Lower leg skin (tissue), 4 donors: ENCODE measurements at places on chromosomes 6 and 20. TPM values are rescaled to one million over a fixed set of nuclear protein-coding genes. Genes with fewer than 3 reads are reported as not detected.

DNA sequence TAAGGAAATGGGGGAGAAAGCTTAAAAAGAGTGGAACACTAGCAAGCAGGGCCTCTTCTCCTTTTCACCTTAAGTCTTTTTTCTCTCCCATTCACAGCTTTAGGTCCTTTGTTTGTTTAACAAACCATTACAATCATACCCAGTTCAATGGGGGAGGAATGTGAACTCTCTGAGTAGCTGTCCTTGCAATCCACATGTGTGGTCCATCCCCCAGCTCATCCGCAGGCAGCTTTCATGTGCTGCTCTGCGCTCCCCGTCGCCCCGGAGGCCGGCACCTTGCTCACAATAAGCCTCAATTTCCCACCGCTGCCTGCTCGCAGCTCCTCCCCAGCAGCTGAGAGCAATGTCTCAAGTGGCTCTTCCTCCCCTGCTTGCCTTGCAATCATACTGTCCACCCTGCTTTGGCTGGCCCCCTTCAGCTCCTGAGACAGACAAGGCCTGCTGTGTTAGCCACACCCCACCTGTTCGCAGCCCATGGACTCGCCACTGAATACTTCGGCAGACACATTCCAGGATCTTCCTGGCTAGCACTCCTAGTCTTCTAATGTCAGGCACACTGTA, 49.1 kb downstream of the PLAGL1 start:
- no peak for DNase-seq

The SIRPD gene
- total RNA-seq: not detected

GRCh38 chr6:64266351-64266821, 630.8 kb downstream of the PHF3 start:
- DNase-seq: no peak

The EMILIN3 gene
- total RNA-seq: 1.0 TPM

DNA sequence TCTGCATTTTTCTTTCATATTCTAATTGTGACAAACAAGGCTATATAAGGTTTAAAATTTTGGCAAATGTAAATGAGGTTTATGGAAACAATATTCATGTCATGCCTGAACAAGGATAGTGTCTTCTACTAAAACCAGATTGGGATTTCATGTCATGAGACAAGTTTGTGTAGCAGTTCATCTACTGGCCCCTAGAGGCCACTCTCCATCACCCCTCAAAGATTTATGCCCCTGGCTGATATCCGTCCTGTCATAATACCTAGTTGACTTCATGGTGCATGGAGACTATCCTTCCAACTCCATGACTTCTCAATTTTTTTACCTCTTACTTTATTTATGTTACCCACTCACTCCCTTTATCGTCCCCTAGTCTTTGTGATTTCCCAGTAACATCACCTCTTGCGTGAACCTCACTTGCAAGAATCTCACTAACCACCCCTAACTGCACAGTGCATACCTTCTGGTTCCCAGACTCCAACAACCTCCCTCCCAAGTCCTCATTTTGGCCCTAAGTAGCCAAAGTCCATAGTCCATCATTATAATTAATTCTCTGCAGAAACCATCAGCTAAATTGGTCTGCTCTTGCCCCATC, 179.8 kb downstream of the TASP1 start:
- DNase-seq: no peak

- no peak for DNase-seq
Measured at GRCh38 chr6:74277777-74278186, 581.8 kb downstream of the CD109 start.

The ARMC2 gene
- total RNA-seq: 1.1 TPM

GRCh38 chr6:41426438-41426851, 91.0 kb downstream of the NCR2 start:
- DNase-seq: no peak

GRCh38 chr6:35166520-35166919, 25.4 kb upstream of the TCP11 start:
- no peak for DNase-seq

DNA sequence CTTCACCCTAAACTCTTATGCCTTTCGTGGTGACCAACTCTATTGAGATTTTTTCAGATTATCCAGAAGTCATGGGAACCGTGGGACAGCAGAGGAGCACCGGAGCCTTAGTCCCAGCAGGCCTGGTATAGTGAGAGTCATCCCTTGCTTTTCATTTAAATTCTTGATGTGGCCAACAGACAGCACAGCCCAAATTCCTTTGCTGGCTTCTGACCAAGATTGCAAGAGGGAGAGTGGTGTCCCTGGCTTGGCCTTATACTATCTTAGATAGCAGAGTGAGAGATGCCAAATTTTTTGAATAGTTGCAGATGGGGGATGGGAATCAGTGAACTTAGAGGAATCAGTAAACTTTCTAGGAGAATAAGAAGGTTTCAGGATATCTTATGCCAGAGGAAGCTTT, 7.8 kb downstream of the STX11 start:
- DNase-seq: no peak

The MEP1A gene
- total RNA-seq: not detected

- DNase-seq: no peak
Measured at GRCh38 chr20:20212675-20213096, 155.2 kb upstream of the INSM1 start.

DNA sequence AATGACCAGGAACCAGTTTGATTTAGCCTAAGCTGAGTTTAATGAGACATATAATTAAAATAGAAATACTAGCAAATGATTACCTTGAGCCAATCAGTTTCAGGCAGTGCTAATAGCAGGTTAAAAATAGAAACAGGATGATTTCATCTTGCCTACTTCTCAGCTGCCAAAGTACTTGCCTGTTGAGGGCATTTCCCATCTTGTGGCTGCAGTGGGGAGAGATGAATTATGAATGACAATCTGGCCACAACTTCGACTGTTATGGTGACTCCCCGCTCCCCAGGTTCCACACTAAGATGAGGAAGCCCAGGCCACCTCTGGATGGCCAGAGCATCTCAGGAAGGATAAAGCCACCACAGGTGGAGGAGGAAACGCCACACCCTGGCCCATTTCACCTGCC, 31.3 kb downstream of the MBOAT1 start:
- no peak for DNase-seq
